ENCODE measurements at places on chromosomes 12 and 14.

DNA sequence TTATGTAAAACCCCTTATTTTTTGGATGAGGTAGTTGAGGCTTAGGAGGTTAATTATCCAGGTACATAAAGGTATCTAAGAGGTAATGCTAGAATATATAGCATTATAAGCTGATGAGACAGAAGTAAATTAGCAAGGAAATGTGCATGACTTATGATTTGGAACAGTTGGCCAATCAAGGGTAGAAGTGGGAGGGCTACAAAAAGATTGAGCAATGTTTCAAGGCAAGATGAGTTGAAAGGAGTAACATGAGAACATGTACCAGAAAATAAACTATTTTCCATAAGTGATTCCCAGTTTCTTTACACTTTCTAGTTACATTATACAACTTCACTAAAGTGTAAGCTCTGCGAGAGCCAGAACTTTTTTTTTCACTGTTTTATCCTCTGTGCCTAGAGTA lies 290.9 kb downstream of the LRIG3 start:
- no peak for DNase-seq

DNA sequence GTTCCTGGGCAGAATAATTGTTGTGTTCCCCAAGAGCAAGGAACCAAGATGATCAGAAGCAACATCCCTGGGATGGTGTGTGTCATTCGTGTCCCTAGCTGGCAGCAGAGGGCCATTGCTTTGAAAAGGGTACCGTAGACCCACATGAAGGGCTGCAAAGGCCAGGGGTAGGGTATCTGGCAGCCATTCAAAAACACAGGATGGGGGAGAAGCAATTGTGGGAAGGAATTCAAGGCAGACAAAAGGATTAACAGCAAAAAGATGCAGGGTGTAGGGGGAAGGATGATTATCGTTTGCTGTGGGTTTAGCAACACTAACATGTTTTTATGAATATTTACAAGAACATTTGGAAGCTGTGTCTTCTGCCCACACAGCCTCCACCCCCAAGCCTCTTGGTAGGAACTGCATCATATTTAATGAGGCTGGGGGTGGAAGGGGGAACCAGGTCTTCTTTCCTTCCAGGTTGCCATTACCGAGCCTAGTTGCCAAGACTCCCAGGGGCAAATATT lies 169.0 kb upstream of the G2E3 start:
- DNase-seq, result no peak

- no peak for DNase-seq
Measured at GRCh38 chr12:104615048-104615561, 158.4 kb downstream of the CHST11 start.

DNA sequence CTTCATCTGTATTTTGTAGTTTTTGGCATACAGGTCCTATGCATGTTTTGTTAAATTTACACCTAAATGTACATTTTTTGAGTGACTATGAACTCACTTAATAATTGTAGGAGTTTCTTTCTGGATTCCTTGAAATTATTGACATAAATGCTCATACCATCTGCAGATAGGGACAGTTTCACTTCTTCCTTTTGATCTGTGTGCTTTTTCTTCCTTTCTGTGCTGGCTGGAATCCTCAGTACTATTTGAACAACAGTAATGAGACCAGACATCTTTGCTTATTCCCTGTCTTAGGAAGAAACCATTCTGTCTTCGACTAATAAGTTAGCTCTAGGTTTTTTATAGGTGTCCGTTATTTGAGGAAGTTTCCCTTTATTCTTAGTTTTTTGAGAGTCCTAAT lies 110.3 kb downstream of the ADGRD1 start:
- no peak for DNase-seq

- peak; percentile 32 for DNase-seq
Measured at GRCh38 chr14:31881531-31882310, 195.4 kb upstream of the ARHGAP5 start.

- no peak for DNase-seq
Measured at GRCh38 chr12:100141666-100141997, 1.0 kb downstream of the BLTP3B start.

- no peak for DNase-seq
Measured at GRCh38 chr14:30242744-30243143, 315.1 kb upstream of the PRKD1 start.

GRCh38 chr12:44077294-44077693 lies 241.4 kb downstream of the TMEM117 start:
- no peak for DNase-seq

- no peak for DNase-seq
Measured at GRCh38 chr14:76117789-76118484, 33.8 kb upstream of the GPATCH2L start.

DNA sequence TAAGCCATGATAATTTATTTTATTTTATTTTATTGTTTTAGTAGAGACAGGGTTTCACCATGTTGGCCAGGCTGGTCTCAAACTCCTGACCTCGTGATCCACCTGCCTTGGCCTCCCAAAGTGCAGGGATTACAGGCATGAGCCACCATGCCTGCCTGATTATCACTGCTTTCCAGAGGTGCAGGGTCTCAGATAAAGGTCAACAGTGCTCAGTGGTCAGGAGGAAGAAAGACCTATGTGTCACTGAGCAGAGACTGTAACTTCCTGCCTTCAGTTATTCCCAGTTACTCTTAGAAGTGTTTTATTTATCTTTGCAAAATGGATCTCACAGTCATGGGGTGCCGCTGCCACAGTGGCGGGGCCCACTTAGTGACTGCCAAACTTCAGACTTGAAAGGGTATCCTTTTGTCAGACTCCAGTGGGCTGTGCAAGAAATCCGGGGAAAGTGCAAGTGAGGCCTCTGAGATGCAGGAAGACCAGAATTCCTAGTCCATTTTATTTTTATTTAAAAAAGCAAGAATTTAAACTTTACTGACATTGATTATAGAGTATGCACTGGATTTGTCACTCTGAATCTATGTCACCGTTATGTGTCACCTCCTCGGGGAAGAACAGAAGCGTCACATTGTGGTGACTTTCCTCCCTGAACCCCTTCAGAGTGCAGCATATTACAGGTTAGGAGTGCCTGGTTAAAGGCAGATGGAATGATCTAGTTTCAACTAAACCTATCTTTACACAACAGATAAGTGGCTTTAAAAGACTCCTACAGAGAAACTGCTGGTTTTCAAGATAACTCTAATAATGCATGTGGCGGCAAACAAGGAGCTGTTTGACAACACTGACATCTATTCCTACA lies 59.1 kb upstream of the BICD1 start:
- no peak for DNase-seq

Data from Jurkat, Clone E6-1 (cell line).